ENCODE measurements at places on chromosomes 5 and 9.

GRCh38 chr9:91736898-91737601 lies 213.0 kb downstream of the ROR2 start:
- DNase-seq: no peak

- DNase-seq: no peak
Observed at GRCh38 chr9:36914212-36914577, 119.9 kb downstream of the PAX5 start.

- no peak for DNase-seq
Observed at GRCh38 chr9:10612641-10613398, at the start of gene PTPRD. Gene PTPRD, minus strand, starts transcription at chr9:10613002.

- no peak for DNase-seq
Observed at GRCh38 chr9:72772661-72773060, 180.2 kb downstream of the ALDH1A1 start.

GRCh38 chr5:126998201-126998631 lies 32.1 kb downstream of the MARCHF3 start:
- no peak for DNase-seq
